NCI-H1092 (cell line): ENCODE measurements at places on chromosomes 16 and 17.

DNA sequence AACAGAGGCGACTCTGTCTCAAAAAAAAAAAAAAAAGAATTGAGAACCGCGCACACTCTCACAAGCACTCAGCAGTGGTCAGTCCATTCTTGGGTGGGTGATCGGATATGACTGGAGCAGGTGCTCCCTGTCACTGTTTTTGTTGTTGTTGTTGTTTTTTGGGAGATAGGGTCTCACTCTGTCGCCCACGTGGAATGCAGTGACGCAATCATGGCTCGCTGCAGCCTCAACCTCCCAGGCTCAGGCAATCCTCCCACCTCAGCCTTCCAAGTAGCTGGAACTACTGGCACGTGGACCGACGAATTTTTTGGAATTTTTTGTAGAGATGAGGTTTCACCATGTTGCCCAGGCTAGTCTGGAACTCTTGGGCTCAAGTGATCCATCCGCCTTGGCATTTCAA lies 30.0 kb downstream of the RAB11FIP3 start:
- DNase-seq = no peak

GRCh38 chr17:19977293-19978208 lies at the start of gene AKAP10:
TSS of gene AKAP10 (minus strand) at chr17:19977828. CDS start at chr17:19977679, 149 bp downstream.
- peak; percentile 66 for DNase-seq

DNA sequence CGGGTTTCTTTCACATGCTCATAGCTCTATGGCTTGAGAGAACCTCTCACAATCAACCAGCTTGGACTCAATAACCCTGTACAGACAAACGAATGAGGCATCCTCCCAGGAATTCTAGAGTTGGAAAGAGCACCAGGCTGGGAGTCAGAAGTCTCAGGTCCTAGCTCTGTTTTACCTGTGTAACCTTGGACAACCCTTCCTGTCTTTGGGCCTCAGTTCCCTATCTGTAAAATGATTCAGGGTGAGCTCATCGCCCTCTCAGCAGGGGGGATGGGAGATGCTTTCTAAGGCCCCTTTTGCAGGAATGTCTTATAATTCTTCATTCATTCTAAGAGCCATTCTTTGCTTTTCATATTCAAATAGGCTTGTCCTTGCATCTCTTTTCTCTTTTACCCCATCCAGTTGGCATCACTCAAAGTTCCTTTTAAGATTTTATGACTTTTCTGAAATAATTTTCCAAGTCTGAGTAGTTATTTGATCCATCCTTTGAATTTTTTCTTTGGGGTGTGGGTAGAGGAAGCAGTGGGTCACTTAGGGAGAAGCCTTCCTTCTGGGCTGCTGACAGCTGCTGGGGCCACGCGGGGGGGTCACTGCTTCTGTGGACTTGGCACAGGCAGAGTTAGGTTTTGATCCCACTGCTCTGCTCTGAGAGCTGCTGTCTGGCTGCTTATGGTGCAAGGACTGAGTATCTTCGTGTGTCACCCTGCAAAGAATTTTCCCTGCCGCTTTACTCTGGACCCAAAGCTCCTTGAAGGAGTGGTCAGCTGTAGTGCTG lies 102.7 kb downstream of the UTP18 start:
- no peak for DNase-seq

- DNase-seq = no peak
Measured at GRCh38 chr16:57392694-57393093, 11.9 kb upstream of the CCL17 start.

DNA sequence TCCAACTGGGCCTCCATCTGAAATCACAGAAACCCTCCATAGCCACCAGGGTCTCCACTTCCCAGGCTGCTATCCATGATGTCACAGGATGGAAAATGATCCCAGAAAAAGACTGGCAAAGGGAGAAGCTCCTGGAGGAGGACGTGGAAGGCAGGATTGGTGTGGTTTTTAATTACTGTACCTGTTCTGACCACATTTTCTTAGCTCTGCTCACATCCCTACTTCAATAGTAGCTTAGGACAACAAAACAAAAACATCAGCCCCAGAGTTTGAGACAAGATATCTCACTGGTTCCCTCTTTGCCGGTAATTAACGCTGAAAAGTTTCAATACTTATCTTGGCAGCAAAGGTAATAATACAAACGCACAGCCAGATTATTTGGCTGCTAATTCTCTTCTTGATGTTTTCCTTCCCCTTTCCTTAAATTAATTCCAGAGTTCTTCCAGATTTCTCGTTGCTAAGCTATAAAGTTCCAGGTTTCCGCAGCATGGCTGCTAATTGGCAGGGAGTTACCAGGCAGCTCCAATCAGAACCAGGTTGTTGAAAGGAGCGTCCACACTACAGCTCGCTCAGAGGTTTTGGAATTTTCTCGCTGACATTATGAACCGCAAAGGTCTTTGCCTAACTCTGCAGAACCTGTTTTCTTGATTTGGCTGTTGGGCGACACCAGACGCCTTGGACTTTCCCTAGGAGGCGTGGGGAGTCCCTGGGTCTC lies 263.4 kb downstream of the MRTFB start:
- DNase-seq = no peak

- DNase-seq = no peak
Measured at GRCh38 chr17:78113804-78114785, 14.5 kb downstream of the TMC6 start.

GRCh38 chr17:61598014-61598413 lies 7.0 kb upstream of the NACA2 start:
- no peak for DNase-seq
